ENCODE measurements at places on chromosomes 7 and 10. TPM values are rescaled to one million over a fixed set of nuclear protein-coding genes. Genes with fewer than 3 reads are reported as not detected.

DNA sequence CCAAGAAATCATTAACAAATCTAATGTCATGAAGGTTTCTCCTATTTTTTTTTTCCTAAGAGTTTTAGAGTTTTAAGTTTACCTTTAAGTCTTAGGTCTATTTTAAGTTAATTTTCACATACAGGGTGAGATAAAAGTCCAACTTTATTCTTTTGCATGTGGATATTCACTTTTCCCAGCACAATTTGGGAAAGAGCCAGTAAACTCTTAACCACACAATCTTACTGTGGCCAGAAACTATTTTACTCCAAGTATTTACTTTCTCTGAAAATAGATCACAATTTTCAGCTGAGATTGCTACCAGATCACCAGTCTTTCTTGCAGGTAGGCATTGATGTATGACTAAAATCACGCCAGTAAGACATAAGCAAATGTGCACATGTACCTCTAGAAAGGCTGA lies 728.5 kb downstream of the TNS3 start:
- no peak for ATAC-seq

DNA sequence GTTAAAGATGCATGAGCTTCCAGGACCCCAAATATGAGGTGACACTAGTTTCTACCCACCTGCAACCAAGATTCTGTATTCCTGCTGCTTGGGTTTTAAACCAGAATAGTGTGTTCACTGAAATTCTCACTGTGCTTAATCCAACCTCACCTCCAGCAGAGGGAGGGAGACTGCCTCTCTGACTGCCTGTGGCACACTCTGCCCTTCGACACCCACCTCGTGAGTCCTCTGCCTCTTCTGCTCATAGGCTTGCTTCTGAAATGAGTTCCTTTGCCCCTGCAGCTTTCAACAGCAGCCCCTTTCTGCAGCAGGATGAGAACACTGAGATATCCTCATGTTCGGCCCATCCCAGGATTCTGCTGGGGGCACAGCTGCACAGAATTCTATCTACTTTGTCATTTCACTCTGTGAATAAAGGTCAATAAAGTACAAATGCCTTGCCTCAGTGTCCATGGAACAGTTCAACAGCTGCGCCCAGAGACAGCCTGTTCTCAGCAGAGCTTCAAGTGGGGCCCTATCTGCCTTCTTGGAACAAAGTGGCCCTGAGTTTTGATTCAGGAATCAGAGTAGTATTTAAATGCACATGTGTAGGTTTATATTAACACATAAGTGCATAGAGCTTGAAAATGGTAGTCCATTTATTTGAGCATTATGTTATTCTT lies 632.5 kb downstream of the TNS3 start:
- no peak for ATAC-seq

DNA sequence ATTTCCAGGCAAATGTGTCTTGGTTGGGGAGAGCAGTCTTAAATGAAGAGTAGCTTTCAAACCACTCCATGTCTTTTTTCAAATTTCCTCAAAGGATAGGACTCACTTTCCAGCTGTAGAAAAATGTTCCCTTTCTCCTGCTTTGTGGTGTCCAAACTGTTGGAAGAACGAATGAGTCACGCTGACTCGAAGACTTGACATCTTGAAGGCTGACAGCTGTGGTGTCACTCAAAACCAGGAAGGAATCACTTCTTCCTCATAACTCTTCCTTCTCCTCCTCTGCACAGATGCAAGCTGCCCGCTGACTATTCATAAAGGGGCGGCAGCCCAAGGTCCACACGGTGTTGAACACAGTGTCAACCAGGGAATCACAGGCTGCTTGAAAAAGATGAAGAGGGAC lies 19.2 kb downstream of the PLA2G12B start:
- ATAC-seq = no peak

DNA sequence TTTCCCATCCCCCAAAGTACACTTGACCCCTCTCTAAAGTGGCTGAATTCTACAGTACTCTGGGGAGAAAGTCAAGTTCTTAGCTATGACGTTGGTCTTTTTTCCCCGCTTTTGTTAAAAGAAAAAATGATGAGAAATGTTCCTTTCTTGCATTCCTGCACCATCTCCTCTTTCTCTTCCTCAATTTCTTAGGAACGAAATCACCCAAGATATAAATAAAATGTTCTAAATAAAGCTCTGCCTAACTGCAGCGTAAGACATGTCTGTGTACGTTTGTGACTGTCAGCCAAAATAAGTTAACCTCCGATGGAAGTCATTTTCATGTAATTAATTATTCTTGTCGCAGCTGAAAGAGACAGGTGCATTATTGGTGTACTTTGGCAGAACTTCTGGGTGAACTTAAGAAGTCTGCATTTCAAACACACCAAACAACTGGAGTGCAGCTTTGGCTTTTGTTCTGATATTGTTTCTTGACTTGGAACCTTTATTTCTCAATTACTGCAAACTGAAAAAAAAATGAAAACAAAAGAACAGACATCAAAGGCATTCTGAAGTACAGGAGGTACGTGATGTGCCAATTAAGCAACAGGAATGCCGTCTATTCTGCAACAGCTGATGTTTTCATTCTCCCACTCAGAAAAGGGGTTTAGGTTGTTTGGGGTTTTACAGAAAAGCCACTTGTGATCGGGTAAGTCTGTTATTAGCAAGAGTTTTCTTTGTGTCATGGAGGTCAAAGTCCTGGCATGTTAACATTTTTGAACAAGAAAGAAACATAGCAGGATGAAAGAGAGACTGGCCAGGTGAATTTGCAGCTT lies 82.4 kb upstream of the SDK1 start:
- no peak for ATAC-seq

The MUC12 gene
- total RNA-seq = 0.93 TPM

The A1CF gene
- total RNA-seq = not detected

The HOXA1 gene
- 0.39 TPM for total RNA-seq

- no peak for ATAC-seq
These were observed 21.3 kb downstream of the STMP1 start for GRCh38 chr7:135683609-135684008.

The CALHM1 gene
- 0.11 TPM for total RNA-seq

- ATAC-seq = peak; percentile 94
These were observed at the start of gene CC2D2B for GRCh38 chr10:95907456-95908253. CC2D2B (plus strand) TSS chr10:95907975; CDS start chr10:95911324, 3,349 bp downstream.

- no peak for ATAC-seq
These were observed 26.7 kb downstream of the PTN start for GRCh38 chr7:137316648-137317353.

DNA sequence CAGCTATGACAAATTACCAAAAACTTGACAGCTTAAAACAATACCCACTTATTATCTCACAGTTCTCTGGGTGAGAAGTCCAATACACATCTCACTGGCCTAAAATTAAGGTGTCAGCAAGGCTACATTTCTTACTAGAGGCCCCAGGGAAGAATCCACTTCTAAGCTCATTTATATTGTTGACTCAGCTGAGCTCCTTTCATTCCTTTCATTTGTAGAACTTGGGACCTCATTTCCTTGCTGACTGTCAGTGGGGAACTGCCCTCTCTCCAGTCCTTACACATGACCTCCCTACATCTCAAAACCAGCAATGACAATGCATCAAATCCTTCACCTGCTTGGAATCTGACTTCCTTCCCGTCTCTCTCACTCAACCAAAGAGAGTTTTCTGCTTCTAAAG lies 240.3 kb downstream of the IPMK start:
- no peak for ATAC-seq

- no peak for ATAC-seq
These were observed 20.0 kb downstream of the ABCB1 start for GRCh38 chr7:87580636-87581035.

- no peak for ATAC-seq
These were observed 122.5 kb downstream of the SLC25A13 start for GRCh38 chr7:96199421-96199820.

GRCh38 chr7:27576360-27576944 lies 86.2 kb downstream of the HIBADH start:
- ATAC-seq = no peak

Measured in activated T-helper 17 cell treated with anti-CD3 and anti-CD28 coated beads, Interleukin-2, amount 50 U/mL, for 72 hours (primary cell).